ENCODE measurements at places on chromosomes 3 and 15. TPM values are rescaled to one million over a fixed set of nuclear protein-coding genes. Genes with fewer than 3 reads are reported as not detected.

Gene FHIT
- 2.5 TPM for total RNA-seq

Gene VIPR1
- total RNA-seq = not detected

Gene NR2F2
- total RNA-seq = 23.9 TPM

Gene EFHB
- total RNA-seq = 0.17 TPM

Gene LTK
- total RNA-seq = 0.58 TPM

Gene DUOXA1
- total RNA-seq = 0.17 TPM

Gene CAND2
- 16.9 TPM for total RNA-seq

Gene ACOX2
- total RNA-seq = 26.5 TPM

Gene ERC2
- total RNA-seq = 0.44 TPM

Gene RAD51
- 4.1 TPM for total RNA-seq

Gene SLC9C1
- total RNA-seq = not detected

Gene UBE2E2
- total RNA-seq = 51.8 TPM

Gene GPR156
- 0.44 TPM for total RNA-seq

Gene GPR160
- total RNA-seq = 0.29 TPM

Gene SEMA6D
- 6.6 TPM for total RNA-seq

Gene SCG5
- total RNA-seq = 15.3 TPM

Gene MAP2K1
- 25.9 TPM for total RNA-seq

Gene DUOXA2
- not detected for total RNA-seq

Gene ZMYND10
- 1.5 TPM for total RNA-seq

Gene PLA2G4E
- total RNA-seq = under 0.01 TPM

Gene DNAH12
- under 0.01 TPM for total RNA-seq

Gene SI
- not detected for total RNA-seq

Gene SORD
- 16.6 TPM for total RNA-seq

Gene FSIP1
- 1.6 TPM for total RNA-seq

Gene BUB1B
- 33.3 TPM for total RNA-seq

Gene TAGLN3
- 0.87 TPM for total RNA-seq

Gene CCRL2
- 0.29 TPM for total RNA-seq

Gene PTX3
- total RNA-seq = 266 TPM

Gene THOC7
- 70.7 TPM for total RNA-seq

Gene DTX3L
- 27.5 TPM for total RNA-seq

Gene BSN
- total RNA-seq = 0.17 TPM

Gene SLC24A5
- total RNA-seq = not detected

Gene ZBBX
- total RNA-seq = not detected

Gene OXSR1
- total RNA-seq = 34.3 TPM

Gene CAMP
- total RNA-seq = not detected

Gene C15orf62
- 0.15 TPM for total RNA-seq

Gene BFSP2
- not detected for total RNA-seq

Gene ZNF385D
- total RNA-seq = 0.66 TPM

Gene MAGI1
- total RNA-seq = 17.6 TPM

Gene GANC
- total RNA-seq = 31.0 TPM

Gene ALG1L2
- total RNA-seq = 0.33 TPM

Gene KCNMB2
- total RNA-seq = under 0.01 TPM

Gene SNRPN
- total RNA-seq = 173 TPM

Gene TNFSF10
- 9.7 TPM for total RNA-seq

Gene GUCA1C
- not detected for total RNA-seq

Gene SLC25A26
- total RNA-seq = 16.9 TPM

Gene CCR9
- not detected for total RNA-seq
